ENCODE measurements at places on chromosomes 5 and 9. TPM values are rescaled to one million over a fixed set of nuclear protein-coding genes. Genes with fewer than 3 reads are reported as not detected.

CAVIN4 gene
- 0.12 TPM for total RNA-seq

- DNase-seq, result no peak
- no peaks in the 10 kb centered on the region for H3K27me3 ChIP-seq
- no peak overlapping the region for H3K27ac ChIP-seq
- no peaks in the 10 kb centered on the region for H3K36me3 ChIP-seq
These were observed 125.0 kb downstream of the DTWD2 start for GRCh38 chr5:118863345-118863744.

SLC25A2 gene
- 0.42 TPM for total RNA-seq

DNA sequence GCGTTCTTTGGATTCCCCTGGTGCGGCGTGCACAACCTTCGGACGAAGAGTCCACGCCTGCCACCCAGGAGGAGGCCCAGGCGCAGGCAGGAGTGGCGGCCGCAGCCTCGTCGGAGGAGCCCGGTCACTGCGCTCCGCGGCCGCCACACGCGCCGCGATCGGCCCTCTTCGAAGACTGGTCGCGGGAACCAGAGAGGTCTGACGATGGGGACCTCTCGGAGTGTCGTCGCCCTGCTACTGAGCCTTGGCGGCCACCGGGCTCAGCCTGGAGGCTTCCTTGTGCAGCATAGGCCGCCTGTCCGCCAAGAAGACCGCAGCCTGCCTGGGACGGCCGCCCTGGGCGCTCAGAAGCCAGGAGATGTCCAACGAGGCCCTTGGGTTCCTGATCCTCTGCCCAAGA lies 112.5 kb upstream of the SELENOP start:
- no peaks in the 10 kb centered on the region for H3K4me1 ChIP-seq
- no peaks in the 10 kb centered on the region for H3K36me3 ChIP-seq
- no peak overlapping the region for H3K4me3 ChIP-seq

SPAG8 gene
- 1.8 TPM for total RNA-seq
